MCF 10A (cell line): ENCODE measurements at places on chromosomes 2 and 18.

DNA sequence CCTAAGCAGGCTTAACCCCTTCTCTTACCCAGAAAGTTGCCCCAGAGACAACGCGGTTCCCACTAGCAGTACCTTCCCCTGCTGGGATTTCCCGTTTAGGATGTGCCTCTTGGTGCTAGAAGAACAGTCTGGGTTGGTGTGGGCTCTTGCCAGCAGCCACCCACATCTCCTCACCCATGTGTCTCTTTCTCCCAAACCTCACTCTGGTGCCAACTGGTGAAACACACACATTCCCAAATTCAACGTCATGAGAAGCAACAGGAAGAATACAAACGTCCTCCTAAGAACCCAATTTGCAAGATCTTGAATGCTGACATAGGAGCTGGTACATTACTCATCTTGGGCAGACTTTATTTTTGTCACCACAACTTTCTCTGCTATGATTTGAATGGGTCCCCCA lies 36.2 kb downstream of the DIPK1C start:
- DNase-seq: no peak
- H3K27me3 ChIP-seq: peaks cover 57% of the 10 kb centered on the region
- no peaks in the 10 kb centered on the region for H3K4me1 ChIP-seq

DNA sequence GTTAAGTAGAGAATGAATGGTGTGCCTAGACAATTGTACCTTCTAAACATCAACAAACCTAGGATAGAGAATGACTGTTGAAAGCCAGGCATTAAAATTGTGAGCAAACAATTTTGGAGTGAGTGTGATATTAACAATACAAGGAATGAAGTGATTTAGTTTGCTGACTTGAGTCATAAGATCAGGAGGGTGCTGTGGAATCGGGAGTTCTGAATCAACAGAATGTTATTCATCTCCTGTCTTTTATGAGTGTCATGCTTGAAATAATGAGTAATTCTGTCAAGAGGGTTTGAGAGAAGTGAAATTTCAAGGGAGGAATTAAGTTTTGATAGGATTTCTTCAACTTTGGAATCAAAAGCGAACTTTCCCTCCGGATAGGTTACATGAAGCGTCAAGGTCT lies 214.4 kb upstream of the DSEL start:
- peak overlapping the region; percentile 86 for H3K27ac ChIP-seq
- peak; percentile 66 for DNase-seq
- H3K36me3 ChIP-seq: no peaks in the 10 kb centered on the region
- no peaks in the 10 kb centered on the region for H3K27me3 ChIP-seq
- H3K4me3 ChIP-seq: peak overlapping the region; percentile 37

DNA sequence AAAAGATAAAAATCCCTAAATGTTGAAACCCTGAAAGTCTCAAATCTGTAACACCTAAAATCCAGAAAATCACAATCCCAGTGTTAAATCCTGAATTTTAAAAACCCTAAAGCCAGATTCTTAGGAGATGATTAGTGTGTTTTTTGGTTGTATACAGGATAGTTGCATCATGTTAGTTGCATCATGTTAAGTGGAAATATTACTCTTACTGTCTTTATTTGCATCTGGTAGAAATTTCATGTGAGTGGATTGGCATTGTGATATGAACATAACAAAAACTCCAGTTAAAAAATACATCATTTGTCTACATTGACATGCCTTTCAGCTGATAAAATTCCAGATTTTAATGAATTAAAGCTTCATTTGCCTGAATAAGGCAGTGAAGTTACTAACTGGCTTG lies 683.1 kb upstream of the ACVR2A start:
- H3K27ac ChIP-seq: no peak overlapping the region
- peaks cover 14% of the 10 kb centered on the region for H3K4me1 ChIP-seq
- no peaks in the 10 kb centered on the region for H3K27me3 ChIP-seq
- no peak overlapping the region for H3K4me3 ChIP-seq
- no peaks in the 10 kb centered on the region for H3K36me3 ChIP-seq

- no peaks in the 10 kb centered on the region for H3K36me3 ChIP-seq
- H3K27ac ChIP-seq: peak overlapping the region; percentile 84
- H3K27me3 ChIP-seq: no peaks in the 10 kb centered on the region
- peak; percentile 77 for DNase-seq
- H3K4me1 ChIP-seq: peaks cover 24% of the 10 kb centered on the region
Measured at GRCh38 chr18:23377669-23378301, 75.3 kb upstream of the RIOK3 start.

DNA sequence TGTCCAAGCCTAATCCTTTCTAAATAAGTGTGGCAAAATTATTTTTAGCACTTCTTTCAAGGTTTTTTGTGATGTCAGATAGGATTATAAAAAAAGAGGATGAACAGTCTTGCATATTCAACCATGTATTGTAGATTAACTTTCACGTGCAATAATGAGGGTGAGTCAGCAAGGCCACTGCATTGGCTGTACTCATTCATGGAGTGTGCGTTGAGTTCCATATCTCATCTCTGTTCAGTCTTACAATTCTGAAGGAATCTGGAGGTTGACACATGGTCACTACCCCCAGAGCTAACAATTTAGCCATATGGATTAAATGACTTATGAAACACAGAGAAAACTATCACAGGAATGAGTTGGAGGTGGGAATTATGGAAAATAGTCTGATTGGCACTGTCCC lies 810.5 kb downstream of the SLC4A3 start:
- H3K27ac ChIP-seq: no peak overlapping the region
- H3K36me3 ChIP-seq: no peaks in the 10 kb centered on the region
- no peaks in the 10 kb centered on the region for H3K27me3 ChIP-seq
- H3K4me1 ChIP-seq: no peaks in the 10 kb centered on the region
- no peak for DNase-seq

GRCh38 chr2:79083597-79084251 lies 4.1 kb downstream of the REG1B start:
- DNase-seq: no peak
- H3K36me3 ChIP-seq: no peaks in the 10 kb centered on the region
- no peak overlapping the region for H3K4me3 ChIP-seq

- H3K4me3 ChIP-seq: no peak overlapping the region
- no peaks in the 10 kb centered on the region for H3K36me3 ChIP-seq
- H3K27ac ChIP-seq: no peak overlapping the region
- no peak for DNase-seq
Measured at GRCh38 chr18:13477147-13477683, 249.1 kb downstream of the FAM210A start.

GRCh38 chr2:228535396-228535795 lies 353.9 kb upstream of the SPHKAP start:
- no peaks in the 10 kb centered on the region for H3K4me1 ChIP-seq
- DNase-seq: peak; percentile 38
- no peaks in the 10 kb centered on the region for H3K36me3 ChIP-seq
- no peak overlapping the region for H3K4me3 ChIP-seq

- H3K27ac ChIP-seq: no peak overlapping the region
- H3K27me3 ChIP-seq: peaks cover 81% of the 10 kb centered on the region
- peaks cover 6% of the 10 kb centered on the region for H3K36me3 ChIP-seq
- H3K4me1 ChIP-seq: no peaks in the 10 kb centered on the region
- peak; percentile 9 for DNase-seq
- no peak overlapping the region for H3K4me3 ChIP-seq
Measured at GRCh38 chr18:42813570-42813969, 301.9 kb downstream of the RIT2 start.

DNA sequence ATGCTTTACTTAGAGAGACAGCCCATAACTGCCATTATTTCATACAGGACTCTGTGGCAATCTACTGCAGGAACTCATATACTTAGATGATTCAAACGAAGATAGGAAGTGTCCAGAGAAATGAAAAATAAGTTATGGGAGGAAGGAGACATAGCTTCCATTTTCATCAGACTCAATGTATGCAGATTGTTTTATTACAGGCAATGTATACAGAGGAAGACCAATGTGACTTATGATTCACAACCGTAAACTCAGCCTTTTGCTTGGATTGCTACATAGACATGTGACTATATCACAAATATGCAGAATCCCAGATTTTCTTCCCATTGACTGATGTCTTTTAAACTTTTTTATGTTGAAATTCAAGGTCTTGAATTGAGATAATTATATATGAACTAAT lies 793.4 kb downstream of the SATB2 start:
- H3K27me3 ChIP-seq: peaks cover 72% of the 10 kb centered on the region
- H3K36me3 ChIP-seq: no peaks in the 10 kb centered on the region
- H3K27ac ChIP-seq: no peak overlapping the region
- no peak for DNase-seq

- DNase-seq: no peak
- H3K4me1 ChIP-seq: no peaks in the 10 kb centered on the region
- H3K27me3 ChIP-seq: no peaks in the 10 kb centered on the region
- H3K36me3 ChIP-seq: no peaks in the 10 kb centered on the region
Measured at GRCh38 chr2:3139906-3140305, 237.7 kb downstream of the EIPR1 start.

DNA sequence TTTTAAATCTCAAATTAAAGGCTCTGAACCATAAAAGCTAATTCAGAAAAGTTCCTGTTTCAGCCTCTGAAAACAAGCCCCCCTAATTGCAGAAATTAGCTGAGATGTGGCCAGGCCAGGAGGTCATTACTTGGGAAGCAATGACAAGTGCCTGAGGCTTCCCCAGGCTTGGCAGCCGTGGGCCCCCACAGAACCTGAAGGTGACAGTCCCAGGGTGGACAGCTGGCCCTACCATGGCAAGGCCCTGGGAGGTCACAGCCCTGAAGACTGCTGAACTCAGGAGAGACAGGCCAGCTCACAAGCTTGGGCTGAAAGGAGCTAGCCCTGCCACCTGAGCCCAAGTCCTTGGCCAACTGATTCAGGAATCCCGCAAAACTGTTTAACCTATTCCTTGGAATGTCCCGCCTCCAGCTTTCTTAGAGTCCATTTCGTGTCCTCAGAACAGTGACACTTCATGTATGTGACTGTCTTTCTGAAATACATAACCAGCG lies 54.3 kb upstream of the PKDCC start:
- peaks cover 12% of the 10 kb centered on the region for H3K27me3 ChIP-seq
- H3K27ac ChIP-seq: no peak overlapping the region
- H3K4me1 ChIP-seq: no peaks in the 10 kb centered on the region

DNA sequence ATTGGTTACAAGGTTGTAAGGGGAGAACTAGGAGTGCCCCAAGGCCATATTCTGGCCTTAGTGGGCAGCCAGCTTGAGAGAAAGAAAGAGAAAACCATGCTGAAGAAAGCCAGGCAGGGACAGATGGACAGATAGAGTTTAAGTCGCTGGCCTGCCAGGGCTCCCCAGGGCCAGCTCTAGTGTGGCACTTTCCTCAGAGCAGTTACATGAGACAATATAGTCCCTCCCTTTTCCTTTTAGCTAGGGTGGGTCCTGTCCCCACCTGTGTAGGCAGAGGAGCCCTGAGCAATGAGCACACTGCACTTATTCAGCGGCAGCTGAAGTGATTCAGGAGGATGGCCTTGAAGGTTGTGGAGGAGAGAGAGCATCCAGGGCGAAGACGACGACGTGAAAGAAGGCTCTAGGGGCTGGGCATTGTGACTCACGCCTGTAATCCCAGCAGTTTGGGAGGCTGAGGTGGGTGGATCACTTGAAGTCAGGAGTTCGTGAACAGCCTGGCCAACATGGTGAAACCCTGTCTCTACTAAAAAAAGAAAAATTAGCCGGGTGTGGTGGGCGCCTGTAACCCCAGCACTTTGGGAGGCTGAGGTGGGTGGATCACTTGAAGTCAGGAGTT lies 152.0 kb upstream of the SLC1A4 start:
- peak overlapping the region; percentile 51 for H3K4me3 ChIP-seq
- H3K27me3 ChIP-seq: no peaks in the 10 kb centered on the region
- no peaks in the 10 kb centered on the region for H3K36me3 ChIP-seq
- DNase-seq: peak; percentile 74
- peak overlapping the region; percentile 92 for H3K27ac ChIP-seq

DNA sequence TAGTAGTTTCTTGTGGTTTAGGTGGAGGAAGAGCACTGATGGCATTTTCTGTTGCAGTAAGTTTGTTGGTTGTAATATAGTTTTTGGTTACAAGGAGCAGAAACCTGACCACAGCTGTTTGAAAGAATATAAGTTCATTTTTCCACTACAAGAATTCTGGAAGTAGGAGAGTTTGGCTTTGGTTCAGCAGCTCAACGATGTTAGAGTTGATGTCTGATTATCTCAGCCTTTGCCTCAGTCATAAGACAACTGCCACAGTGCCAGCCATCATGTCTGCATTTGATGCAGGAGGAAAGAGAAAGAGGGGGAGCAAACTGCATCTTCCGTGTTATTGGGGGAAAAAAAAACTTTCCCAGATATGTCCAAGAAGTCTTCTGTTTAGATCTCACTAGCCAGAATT lies 119.1 kb downstream of the LYPD1 start:
- H3K4me1 ChIP-seq: peaks cover 5% of the 10 kb centered on the region
- H3K27ac ChIP-seq: no peak overlapping the region
- no peaks in the 10 kb centered on the region for H3K27me3 ChIP-seq
- no peaks in the 10 kb centered on the region for H3K36me3 ChIP-seq

DNA sequence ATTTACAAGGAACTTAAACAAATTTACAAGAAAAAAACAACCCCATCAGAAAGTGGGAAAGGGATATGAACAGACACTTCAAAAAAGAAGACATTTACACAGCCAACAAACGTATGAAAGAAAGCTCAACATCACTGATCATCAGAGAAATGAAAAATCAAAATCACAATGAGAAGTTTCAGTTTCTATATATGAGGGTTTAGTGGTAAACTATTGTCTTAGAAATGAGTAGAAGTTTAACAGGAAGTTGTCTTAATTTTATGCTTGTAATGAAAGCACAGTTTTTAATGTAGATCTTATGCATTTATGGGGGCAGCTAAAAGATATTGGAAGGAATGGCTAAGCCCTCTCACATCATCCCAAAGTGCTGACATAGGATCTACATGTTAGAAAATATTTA lies 325.4 kb downstream of the ERBB4 start:
- peaks cover 74% of the 10 kb centered on the region for H3K27me3 ChIP-seq
- H3K4me1 ChIP-seq: no peaks in the 10 kb centered on the region
- no peak overlapping the region for H3K4me3 ChIP-seq
- H3K36me3 ChIP-seq: no peaks in the 10 kb centered on the region
- no peak for DNase-seq
- no peak overlapping the region for H3K27ac ChIP-seq

DNA sequence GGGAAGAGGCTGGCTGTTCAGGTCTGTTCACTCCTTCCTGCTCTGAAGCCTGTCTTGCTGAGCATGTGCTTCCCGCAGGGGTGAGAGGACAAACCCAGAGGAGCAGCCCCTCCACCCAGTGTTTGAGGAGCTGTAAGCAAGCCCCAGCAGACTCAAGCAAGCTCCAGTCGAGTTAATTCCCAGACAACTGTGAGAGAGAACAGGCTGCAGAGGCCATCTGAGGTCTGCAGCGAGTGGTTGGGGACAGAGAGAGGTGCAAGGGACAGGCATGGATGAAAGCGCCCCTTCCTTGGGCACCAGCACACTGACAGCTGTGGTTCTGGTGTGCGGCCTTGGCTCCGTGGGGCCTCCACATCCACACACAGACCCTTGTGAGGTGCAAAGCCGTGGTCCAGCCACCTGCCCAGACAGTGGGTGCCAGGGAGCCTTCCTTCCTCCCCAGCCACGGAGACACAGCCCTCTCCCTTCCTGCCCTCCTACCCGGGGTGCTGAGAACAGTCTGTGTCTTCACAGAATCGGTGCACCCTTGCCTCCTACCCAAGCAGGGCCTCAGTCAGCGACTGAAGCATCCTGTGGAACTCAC lies 36.2 kb downstream of the MAL start:
- no peak for DNase-seq
- no peak overlapping the region for H3K27ac ChIP-seq
- H3K27me3 ChIP-seq: peaks cover 50% of the 10 kb centered on the region

GRCh38 chr2:97355887-97356286 lies 233.8 kb downstream of the ANKRD36B start:
- H3K4me1 ChIP-seq: no peaks in the 10 kb centered on the region
- H3K4me3 ChIP-seq: no peak overlapping the region
- no peak overlapping the region for H3K27ac ChIP-seq
- H3K27me3 ChIP-seq: peaks cover 85% of the 10 kb centered on the region
- peak; percentile 4 for DNase-seq
